ENCODE measurements at places on chromosomes 13 and 19.

- no peak for DNase-seq
Measured at GRCh38 chr13:41802684-41803444, 158.0 kb downstream of the VWA8 start.

DNA sequence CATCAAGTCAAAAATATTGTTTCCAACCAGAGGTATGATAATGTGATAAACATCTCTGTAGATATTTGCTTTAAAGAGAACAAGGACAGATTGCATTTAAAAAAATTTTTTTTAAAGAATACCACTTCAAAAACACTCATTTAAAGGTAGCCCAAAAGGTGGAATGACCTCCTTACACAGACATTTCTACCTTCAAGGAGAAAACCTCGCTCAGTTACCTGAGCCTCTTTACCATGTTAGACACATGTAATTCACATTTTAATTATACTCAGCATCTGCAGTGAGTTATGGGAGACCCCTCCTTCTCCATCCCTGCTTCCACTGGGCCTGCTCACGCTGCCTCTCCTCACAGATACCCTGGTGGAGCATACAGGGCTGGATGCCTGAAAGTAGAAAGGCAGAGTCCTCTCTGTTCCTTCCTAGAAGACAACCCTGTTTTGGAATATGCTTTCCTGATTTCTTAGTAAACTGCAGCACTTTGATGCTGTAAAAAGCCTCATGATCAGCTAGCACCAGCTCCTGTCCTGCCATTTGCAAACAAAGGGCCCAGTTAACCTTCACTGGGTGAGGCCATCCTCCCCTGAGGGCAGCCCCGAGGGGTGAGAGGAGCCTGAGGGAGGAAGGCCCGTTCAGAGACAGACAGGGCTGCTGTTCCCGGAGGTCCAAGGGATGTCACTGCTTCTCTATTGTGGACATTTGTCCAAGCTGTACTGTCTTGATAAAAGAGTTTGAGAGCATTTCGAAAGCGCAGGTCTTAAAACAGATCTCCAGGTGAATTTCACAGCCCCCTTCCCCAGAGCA is 117.8 kb downstream of the IRS2 start:
- no peak for DNase-seq

DNA sequence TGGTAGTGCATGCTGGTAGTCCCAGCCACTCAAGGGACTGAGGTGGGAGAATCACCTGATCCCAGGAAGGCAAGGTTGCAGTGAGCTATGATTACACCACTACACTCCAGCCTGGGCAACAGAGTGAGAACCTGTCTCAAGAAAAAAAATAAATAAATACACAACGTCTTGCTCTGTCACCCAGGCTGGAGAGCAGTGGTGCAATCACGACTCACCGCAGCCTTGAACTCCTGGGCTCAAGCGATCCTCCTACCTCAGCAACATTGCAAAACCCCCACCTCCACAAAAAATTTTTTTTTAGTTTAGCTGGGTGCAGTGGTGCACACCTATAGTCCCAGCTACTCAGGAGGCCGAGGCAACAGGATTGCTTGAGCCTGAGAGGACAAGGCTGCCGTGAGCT is 8.8 kb downstream of the TPM4 start:
- no peak for DNase-seq

- DNase-seq, result peak; percentile 64
Measured at GRCh38 chr13:80359414-80359777, 18.5 kb upstream of the SPRY2 start.

GRCh38 chr13:44193731-44194130 is 179.9 kb upstream of the SERP2 start:
- DNase-seq, result no peak

GRCh38 chr19:50418176-50419021 is at the start of gene SPIB:
TSS of gene SPIB (plus strand) at chr19:50418938. CDS start at chr19:50418963, 25 bp downstream.
- no peak for DNase-seq

DNA sequence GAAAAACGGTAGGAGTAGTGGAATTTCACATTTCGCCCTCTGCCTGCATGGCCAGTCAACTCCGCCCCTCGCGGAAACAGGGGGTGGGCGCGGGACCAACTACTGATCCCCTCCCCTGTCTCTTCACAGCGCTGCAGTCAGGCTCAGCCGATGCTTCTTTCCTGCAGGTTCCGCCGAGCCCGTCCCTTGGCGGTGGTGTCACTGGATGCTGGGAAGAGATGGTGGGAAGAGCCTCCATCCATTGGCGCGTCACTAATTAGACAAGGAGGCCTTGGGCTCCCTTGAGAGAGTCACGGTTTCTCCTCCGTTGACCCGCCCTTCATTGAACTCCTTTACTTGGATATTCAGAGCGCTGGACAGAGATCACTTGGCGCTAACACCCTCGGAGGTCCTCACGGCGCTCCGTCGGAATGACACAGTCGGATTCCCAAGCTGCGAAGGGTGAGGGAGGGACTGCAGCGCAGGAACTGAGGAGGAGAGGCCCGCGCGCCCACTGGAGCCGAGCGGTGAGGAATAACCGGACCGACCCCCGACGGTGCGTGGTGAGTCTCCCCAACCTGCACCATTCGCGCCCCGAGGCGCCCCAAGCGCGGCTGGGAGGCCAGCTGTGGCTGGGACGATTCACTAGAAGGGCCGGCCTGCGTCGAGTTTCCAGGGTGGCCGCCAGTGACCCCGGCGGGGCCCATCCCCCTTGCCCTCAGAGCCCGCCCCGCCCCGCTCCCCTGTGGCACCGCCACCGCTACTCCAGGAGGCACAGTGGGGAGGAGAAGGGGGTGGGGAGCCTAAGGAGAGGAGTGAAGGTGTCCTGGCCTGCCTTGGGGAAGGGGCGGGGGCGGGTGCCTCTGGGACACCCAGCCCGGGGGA is 11.2 kb upstream of the CEACAM21 start:
- DNase-seq, result peak; percentile 51

DNA sequence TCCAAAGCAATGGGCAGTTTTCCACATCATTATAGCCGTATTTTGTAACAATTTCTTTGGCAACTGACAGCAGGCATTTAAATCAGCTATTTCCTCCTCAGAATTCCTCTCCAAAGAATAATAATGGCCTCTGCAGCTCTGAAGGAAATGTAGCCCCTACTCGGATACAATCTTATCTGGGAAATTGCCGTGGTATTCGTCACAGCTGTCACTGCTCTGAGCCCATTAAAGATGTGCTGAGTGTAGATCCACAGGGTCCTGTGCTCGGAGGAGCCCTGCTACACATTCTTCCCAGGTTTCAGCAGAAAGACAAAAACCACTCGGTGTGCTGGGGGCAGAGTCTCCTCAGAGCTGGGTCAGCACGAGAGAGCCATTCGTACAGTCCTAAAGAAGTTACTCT is 33.1 kb downstream of the MZT1 start:
- DNase-seq, result no peak

- no peak for DNase-seq
Measured at GRCh38 chr13:105972306-105972721, 563.1 kb downstream of the EFNB2 start.

- no peak for DNase-seq
Measured at GRCh38 chr19:13078897-13079541, 23.6 kb downstream of the LYL1 start.

DNA sequence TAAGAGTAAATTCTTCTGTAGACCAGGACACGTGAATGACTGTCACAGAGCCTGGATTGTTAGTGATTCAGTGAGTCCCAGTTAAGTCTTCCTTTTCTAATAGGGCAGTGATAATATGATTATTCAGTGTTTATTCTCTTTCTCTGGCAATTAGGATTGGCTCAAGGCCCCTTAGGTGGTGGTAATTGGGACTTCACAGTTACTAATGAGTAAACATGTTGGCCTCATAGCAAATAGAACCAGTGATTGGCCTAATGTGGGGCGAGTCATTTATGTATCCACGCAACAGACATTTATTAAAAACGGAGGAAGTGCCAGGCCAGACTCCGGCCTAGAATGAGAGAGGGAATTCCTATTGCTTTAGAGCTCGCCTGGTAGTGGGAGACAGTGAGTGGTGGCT is 72.4 kb downstream of the SHISA2 start:
- no peak for DNase-seq

GRCh38 chr13:99656844-99657381 is 155.6 kb downstream of the TM9SF2 start:
- no peak for DNase-seq

- DNase-seq, result no peak
Measured at GRCh38 chr19:17001603-17002183, 24.9 kb downstream of the CPAMD8 start.

DNA sequence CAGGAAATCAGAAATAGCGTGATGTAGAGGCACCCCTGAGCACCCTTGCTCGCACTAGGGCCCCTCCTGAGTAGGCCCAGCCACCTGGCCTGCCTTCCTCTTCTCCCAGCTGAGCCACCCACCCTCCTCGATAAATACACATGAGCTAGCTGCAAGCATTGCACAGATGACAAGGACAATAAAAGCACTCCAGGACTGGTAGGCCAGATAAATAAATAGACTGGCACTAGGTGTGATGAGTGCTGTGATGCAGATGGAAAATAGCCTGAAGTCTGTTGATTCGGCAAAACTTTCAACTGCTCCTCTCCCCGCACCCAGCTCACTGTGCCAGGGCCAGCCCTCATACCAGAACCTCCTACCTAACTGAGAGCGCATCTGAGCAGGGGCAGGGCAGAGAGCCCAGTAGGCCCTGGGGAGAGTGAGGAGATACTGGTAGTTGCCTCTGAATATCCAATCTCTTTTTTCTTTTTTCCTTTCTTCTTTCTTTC is 54.5 kb upstream of the GPI start:
- DNase-seq, result no peak

- no peak for DNase-seq
Measured at GRCh38 chr13:64276232-64276631, 2860.6 kb upstream of the PCDH20 start.

- no peak for DNase-seq
Measured at GRCh38 chr13:30877335-30877734, 28.7 kb upstream of the MEDAG start.

DNA sequence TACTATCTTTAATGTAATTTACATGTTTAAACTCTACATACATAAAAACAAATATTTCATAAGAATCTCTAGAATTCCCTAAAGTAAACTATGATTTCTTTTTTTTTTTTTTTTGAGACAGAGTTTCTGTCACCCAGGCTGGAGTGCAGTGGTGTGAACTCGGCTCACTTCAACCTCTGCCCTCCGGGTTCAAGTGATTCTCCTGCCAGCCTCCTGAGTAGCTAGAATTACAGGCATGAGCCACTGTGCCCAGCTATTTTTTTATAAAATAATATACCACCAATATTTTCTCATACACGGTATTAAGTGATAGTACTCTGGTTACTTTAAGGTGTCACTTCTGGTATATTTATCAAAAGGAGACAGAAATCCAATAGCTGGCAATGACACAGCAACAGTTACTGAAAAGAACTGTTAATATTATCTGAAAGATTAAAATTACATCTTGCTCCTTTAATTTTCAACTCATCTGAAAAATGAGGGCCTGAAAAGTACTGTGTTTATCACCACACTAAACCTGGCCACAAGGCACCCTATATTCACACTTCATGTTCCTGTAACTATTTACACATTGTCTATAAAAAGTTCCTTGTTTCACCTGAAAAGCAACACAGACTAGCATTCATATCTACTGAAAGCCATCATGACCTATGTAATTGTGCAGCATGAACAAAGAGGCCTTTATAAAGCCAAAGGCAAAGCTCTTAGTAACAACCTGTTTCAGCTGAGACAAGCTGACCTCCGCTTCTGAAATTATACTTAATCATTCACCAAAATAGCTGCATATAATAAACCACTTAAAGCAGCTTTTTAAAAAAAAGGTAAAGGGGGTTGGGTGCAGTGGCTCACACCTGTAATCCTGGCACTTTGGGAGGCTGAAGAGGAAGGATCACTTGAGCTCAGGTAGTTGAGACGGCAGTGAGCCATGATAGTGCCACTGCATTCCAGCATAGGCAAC is 106.1 kb downstream of the SLC25A15 start:
- no peak for DNase-seq

DNA sequence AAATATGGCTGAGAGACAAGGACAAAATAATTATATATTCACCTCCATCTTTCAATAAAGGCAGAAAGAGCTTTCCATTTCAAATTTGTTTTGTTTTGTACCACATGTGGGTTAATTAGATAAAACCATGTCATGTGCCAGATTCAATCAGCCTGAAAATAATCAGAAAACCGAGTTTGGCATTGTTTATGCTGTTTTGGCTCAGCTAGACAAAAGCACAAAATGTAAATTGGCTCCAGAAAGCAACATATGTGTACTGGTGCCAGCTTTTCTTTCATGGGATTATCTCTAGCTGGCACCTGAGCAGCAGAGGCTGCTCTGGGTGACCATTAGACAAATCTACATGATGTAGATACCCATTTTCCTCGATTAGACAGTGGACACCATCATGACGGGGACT is 9.2 kb upstream of the DNAJC15 start:
- DNase-seq, result no peak

- no peak for DNase-seq
Measured at GRCh38 chr19:48698046-48698445, 2.3 kb downstream of the FUT2 start.

DNA sequence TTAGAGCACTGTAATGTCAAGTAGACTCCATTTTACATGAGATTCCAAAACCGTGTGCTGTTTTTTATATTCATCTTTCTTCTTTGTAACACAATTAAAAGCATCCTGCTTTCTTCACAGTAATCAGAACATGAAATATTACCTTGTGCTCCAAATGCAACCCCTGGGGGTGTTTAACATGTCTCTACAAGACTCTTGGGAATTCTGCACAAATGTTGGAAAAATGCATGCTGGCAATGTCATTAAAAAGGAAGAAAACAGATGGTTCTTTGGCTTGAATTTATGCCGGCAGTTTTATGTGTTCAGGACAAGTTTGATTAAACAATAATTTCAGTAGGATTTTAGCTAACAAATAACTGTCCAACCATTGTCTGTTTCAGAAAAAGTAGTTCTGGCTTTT is 159.1 kb downstream of the LIG4 start:
- no peak for DNase-seq

- DNase-seq, result no peak
Measured at GRCh38 chr13:44664308-44664707, 88.2 kb upstream of the TSC22D1 start.

DNA sequence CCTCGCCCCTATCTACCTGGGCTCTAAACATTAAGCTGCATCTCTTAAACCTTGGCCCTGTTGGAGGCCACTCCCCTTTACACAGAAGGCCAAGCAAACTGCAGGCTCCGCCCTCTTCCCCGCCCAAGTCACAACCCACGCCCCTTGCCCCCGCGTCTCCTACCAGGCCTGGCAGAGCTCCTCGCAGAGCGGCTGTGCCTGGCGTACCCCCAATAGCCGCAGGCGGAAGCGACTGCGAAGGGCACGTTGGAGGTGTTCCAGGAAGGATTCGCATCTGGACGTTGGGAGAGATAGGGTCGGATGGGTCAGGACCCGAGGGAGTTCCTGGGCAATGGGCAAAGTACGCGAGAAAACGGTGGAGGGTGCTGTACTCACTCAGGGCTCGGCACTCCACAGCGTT is 5.9 kb downstream of the RTBDN start:
- DNase-seq, result peak; percentile 91

DNA sequence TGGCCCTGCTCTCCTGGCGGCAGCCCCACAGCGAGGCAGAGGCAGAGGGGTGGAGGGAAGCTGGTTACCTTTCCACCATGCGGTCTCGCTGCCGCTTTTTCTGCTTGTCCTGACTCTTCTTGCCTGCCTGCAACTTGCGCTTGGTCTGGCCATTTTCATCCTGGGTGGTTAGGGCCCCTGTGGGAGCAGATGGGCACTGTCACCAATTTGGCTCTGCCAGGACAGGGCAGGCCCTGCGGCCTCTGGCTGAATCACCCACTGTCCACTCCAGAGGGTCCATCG is 19.6 kb upstream of the AKAP8 start:
- DNase-seq, result no peak
